Spinal cord (tissue), 10 donors: ENCODE measurements at places on chromosomes 1 and 21. TPM values are rescaled to one million over a fixed set of nuclear protein-coding genes. Genes with fewer than 3 reads are reported as not detected.

Gene DCAF8
- total RNA-seq: 87.6 TPM

Gene CYP4X1
- 26.2 TPM for total RNA-seq

Gene KRTAP22-2
- not detected for total RNA-seq

Gene IFNGR2
- 67.1 TPM for total RNA-seq

Gene RNU1-3
- total RNA-seq: 4,182 TPM

DNA sequence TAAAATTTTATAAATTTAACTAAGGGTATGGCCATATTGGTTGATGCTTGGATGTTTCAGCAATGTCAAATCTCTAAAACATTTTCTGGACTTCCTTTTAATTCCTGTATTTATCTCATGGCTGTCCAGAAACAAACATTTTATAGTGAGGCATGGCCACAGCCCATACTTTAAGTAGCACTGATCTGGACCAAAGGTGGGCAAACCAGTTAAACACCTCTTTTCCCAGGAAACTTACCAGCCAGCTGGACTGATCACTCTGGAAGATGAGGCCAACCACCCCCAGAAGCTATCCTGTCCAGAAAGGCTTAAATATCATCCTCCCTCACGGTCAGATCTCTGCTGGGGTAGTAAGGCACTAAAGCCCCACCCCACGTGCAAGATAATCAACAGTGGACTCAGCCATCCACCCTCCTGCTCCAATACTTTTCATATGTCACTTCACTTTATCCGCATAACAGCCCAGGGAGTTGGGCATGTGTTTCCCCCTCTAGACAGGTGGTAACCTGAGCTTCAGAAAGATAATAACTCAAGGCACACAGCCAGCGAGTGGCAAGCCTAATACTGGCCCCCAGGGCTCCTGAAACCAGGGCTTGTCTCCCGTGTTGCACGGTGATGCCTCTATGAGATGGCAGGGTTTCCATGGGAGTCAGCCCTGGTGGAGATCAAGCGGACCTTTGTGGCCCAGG lies 120.5 kb upstream of the NGF start:
- peaks cover 24% of the 10 kb centered on the region for H3K4me1 ChIP-seq
- no peak overlapping the region for H3K4me3 ChIP-seq
- no peak for DNase-seq
- no peaks in the 10 kb centered on the region for H3K36me3 ChIP-seq
- H3K27me3 ChIP-seq: no peaks in the 10 kb centered on the region

GRCh38 chr1:234656944-234657654 lies 47.1 kb upstream of the IRF2BP2 start:
- H3K27me3 ChIP-seq: no peaks in the 10 kb centered on the region
- no peak for DNase-seq
- H3K4me1 ChIP-seq: peaks cover 5% of the 10 kb centered on the region
- no peak overlapping the region for H3K27ac ChIP-seq

- H3K36me3 ChIP-seq: peaks cover 43% of the 10 kb centered on the region
- H3K27ac ChIP-seq: no peak overlapping the region
- no peak overlapping the region for H3K4me3 ChIP-seq
- no peaks in the 10 kb centered on the region for H3K27me3 ChIP-seq
- DNase-seq: no peak
Measured at GRCh38 chr1:40625076-40625475, 40.4 kb downstream of the RIMS3 start.

DNA sequence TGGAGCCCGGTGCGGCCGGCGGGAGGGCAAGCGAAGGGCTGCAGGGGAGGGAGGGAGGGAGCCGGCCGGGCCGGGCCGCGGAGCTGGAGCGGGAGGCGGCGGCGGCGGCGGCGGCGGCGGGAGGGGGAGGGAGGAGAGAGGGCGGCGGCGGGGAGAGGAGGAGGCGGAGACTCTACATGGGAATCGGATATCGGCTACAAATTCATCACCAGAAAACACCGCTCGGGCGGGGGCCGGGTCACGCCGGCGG lies at the start of gene AKT3:
TSS of gene AKT3 (minus strand) at position 42 of the 250 bp plus-strand sequence. CDS start 7,073 bp downstream, outside the sequence.
- peak within 1 kb of the TSS; percentile 76 for H3K27ac ChIP-seq
- peak; percentile 90 for DNase-seq

GRCh38 chr1:48701445-48701844 lies 75.2 kb downstream of the BEND5 start:
- H3K4me1 ChIP-seq: no peaks in the 10 kb centered on the region
- no peaks in the 10 kb centered on the region for H3K36me3 ChIP-seq
- H3K4me3 ChIP-seq: no peak overlapping the region
- DNase-seq: no peak
- H3K27me3 ChIP-seq: no peaks in the 10 kb centered on the region
- H3K27ac ChIP-seq: no peak overlapping the region

GRCh38 chr1:204065174-204065985 lies 7.5 kb upstream of the SOX13 start:
- peak overlapping the region; percentile 59 for H3K27ac ChIP-seq
- no peaks in the 10 kb centered on the region for H3K36me3 ChIP-seq
- peak; percentile 52 for DNase-seq
- H3K4me3 ChIP-seq: peak overlapping the region; percentile 2

- H3K27me3 ChIP-seq: no peaks in the 10 kb centered on the region
- H3K36me3 ChIP-seq: no peaks in the 10 kb centered on the region
- DNase-seq: no peak
- H3K4me1 ChIP-seq: no peaks in the 10 kb centered on the region
- H3K27ac ChIP-seq: no peak overlapping the region
- peak overlapping the region; percentile 95 for H3K4me3 ChIP-seq
Measured at GRCh38 chr1:169795687-169796086, 980 bp upstream of the METTL18 start.

GRCh38 chr1:226625832-226626576 lies 77.4 kb downstream of the STUM start:
- no peak overlapping the region for H3K4me3 ChIP-seq
- peaks cover 20% of the 10 kb centered on the region for H3K4me1 ChIP-seq
- no peak overlapping the region for H3K27ac ChIP-seq
- no peaks in the 10 kb centered on the region for H3K27me3 ChIP-seq
- DNase-seq: no peak

DNA sequence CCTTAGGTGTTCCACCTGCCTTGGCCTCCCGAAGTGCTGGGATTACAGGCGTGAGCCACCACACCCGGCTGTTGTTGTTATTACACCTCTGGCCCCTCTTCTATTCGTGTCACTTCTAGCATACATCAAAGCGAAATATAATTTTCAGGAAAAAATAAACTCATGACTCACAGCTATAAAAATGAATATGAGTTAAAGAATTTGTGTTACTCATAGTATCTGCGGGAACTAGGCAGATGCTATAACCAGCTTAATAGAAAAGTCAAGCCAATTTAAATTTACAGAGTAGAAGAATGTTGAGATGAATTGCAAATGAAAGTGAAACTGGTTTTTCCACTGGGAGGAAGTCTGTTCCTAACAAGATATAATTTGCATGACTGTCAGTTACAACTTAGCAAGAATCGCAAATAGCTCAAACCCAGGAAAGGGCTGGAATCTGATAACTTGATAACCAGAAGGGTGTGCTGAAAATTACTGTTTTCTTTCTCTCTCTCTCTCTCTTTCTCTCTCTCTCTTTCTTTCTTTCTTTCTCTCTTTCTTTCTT lies 11.2 kb downstream of the OR2W3 start:
- no peak overlapping the region for H3K4me3 ChIP-seq
- H3K4me1 ChIP-seq: no peaks in the 10 kb centered on the region
- no peaks in the 10 kb centered on the region for H3K27me3 ChIP-seq
- H3K36me3 ChIP-seq: no peaks in the 10 kb centered on the region
- no peak for DNase-seq

DNA sequence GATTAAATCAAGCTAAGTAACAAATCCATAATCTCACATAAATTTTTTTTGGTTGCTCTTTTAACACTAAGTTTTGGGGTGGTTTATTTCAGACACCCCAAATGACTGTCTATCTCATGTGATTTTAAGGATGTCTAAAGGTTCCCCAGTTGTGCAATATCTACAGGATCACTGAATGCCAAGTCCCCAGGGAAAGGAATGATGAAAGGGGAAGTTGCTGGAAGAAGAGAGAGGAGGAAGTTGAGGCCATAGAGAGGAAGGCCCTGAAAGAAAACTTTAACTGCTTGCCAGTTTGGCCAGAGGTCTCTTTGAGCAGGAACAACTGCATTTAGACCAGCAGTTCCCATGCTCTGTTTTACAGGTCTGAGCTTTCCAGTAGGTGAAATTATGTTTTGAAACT lies 27.5 kb upstream of the SLC19A2 start:
- H3K27me3 ChIP-seq: no peaks in the 10 kb centered on the region
- no peaks in the 10 kb centered on the region for H3K36me3 ChIP-seq
- no peaks in the 10 kb centered on the region for H3K4me1 ChIP-seq
- no peak for DNase-seq

- no peaks in the 10 kb centered on the region for H3K27me3 ChIP-seq
- peaks cover 4% of the 10 kb centered on the region for H3K4me1 ChIP-seq
- DNase-seq: no peak
Measured at GRCh38 chr1:41957568-41957967, 38.8 kb upstream of the HIVEP3 start.

DNA sequence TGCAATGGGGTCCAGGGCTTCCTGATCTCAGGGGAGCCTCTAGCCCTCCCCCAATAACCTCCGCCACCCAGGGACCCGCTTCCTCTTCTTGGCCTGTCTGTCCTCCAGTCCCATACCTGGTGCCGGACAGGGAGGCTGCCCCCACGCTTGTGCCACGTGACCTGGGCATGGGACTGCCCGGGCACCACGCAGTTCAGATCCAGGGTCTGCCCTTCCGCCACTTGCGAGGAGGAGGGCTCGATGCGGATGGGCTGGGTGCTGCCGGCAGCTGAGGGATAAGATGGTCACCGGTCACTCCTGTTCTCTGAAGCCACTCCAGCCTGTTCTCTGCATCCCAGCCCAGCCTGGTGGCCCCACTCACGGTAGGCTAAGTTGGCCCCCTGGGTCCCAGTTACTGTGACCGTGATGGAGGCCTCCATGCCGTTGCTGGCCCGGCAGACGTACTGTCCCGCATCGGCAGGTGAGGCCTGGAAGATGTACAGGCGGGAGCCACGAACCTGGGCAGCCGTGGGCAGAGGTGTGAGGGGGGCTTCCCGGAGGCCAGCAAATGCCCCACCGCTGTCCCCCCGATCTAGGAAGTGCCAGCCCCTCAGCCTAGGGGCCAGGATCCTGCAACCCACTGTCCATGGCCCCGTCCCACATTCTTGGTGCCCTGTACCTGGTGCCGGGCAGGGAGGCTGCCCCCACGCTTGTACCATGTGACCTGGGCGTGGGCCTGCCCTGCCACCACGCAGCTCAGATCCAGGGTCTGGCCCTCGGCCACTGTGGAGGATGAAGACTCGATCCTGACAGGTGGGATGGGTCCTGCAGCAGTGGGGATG lies 39.6 kb downstream of the LDLRAD2 start:
- peaks cover 83% of the 10 kb centered on the region for H3K36me3 ChIP-seq
- H3K27ac ChIP-seq: no peak overlapping the region
- no peak for DNase-seq
- H3K27me3 ChIP-seq: no peaks in the 10 kb centered on the region

- H3K4me1 ChIP-seq: peaks cover 44% of the 10 kb centered on the region
- peak overlapping the region; percentile 20 for H3K27ac ChIP-seq
- H3K27me3 ChIP-seq: no peaks in the 10 kb centered on the region
- no peak overlapping the region for H3K4me3 ChIP-seq
Measured at GRCh38 chr1:203630697-203631096, 4.1 kb downstream of the ATP2B4 start.

DNA sequence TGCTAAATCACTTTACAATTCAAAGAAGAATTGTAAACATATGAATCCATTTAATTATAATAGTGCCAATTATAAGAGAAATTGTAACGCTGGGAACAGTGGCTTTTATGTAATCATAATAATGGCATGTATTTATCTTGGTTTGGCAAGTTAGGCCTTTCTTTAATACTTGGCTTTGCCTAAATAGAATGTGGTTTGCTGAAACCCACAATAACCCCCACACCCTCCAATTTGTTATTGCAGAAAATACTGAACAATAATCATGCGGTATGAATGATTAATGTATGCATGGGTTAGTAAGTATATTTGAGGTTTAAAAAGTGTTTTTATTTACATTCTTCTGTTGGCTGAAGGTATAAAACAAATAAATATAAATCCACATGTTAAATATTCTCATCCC lies 138.2 kb downstream of the NFIA start:
- H3K27me3 ChIP-seq: no peaks in the 10 kb centered on the region
- no peaks in the 10 kb centered on the region for H3K4me1 ChIP-seq
- H3K27ac ChIP-seq: peak overlapping the region; percentile 30
- no peaks in the 10 kb centered on the region for H3K36me3 ChIP-seq

GRCh38 chr1:54340434-54340833 lies 65.8 kb downstream of the SSBP3 start:
- peaks cover 4% of the 10 kb centered on the region for H3K36me3 ChIP-seq
- H3K4me3 ChIP-seq: no peak overlapping the region
- no peak for DNase-seq
- H3K27me3 ChIP-seq: no peaks in the 10 kb centered on the region

- no peaks in the 10 kb centered on the region for H3K4me1 ChIP-seq
- no peaks in the 10 kb centered on the region for H3K27me3 ChIP-seq
- H3K27ac ChIP-seq: no peak overlapping the region
- H3K4me3 ChIP-seq: no peak overlapping the region
- DNase-seq: no peak
- no peaks in the 10 kb centered on the region for H3K36me3 ChIP-seq
Measured at GRCh38 chr1:167820684-167821355, 93.1 kb downstream of the ADCY10 start.

DNA sequence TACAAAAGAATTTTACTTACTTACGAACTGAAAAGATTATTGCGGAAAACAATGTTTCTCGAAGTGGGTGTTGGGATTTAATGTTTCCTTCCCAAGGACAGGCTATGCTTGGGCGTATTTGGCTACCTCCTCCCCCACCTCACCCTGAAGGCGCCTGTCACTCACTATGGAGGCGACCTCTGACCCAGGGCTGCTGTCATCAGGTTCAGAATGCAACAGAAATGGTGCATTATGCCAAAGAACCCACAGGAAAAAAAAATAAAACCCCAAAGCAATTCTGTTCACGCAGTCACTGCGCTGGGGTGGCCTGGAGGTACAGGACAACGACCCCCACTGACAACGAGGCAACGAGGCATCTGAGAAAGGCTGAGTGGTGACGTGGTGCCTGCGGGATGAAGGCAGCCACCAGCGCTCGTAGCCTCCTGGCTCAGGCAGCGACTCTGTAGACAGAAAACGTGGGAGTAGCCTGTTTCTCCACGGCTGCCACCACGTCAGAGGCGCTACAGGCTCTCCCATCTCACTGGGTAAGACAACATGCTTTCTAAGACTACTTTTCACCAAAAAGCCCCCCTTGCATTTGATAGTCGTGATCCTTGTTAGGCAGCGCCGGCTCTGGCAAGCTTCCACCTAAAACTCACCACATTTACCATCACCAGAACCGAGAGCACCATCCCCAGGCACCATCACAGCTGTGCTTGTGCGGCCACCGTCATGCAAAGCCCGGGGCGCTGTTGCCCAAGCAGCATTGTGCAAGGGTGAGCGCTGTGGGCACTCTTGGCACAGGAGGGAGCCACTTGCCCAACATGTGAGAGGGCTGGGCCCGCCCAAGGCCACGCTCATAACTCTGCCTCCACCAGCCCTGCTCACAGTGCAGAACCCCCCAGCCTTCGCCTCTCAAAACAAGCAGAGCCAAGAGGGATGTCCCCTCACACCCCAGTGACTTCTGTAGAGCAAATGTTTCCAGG lies 14.3 kb downstream of the NADK start:
- no peaks in the 10 kb centered on the region for H3K4me1 ChIP-seq
- no peaks in the 10 kb centered on the region for H3K27me3 ChIP-seq
- peaks cover 74% of the 10 kb centered on the region for H3K36me3 ChIP-seq
- H3K4me3 ChIP-seq: no peak overlapping the region

- no peak for DNase-seq
- peaks cover 2% of the 10 kb centered on the region for H3K27me3 ChIP-seq
- H3K4me3 ChIP-seq: peak overlapping the region; percentile 62
- H3K4me1 ChIP-seq: peaks cover 11% of the 10 kb centered on the region
- no peak overlapping the region for H3K27ac ChIP-seq
Measured at GRCh38 chr1:111347026-111347425, 56.4 kb downstream of the CHIA start.
